ENCODE measurements at places on chromosomes 4 and X.

DNA sequence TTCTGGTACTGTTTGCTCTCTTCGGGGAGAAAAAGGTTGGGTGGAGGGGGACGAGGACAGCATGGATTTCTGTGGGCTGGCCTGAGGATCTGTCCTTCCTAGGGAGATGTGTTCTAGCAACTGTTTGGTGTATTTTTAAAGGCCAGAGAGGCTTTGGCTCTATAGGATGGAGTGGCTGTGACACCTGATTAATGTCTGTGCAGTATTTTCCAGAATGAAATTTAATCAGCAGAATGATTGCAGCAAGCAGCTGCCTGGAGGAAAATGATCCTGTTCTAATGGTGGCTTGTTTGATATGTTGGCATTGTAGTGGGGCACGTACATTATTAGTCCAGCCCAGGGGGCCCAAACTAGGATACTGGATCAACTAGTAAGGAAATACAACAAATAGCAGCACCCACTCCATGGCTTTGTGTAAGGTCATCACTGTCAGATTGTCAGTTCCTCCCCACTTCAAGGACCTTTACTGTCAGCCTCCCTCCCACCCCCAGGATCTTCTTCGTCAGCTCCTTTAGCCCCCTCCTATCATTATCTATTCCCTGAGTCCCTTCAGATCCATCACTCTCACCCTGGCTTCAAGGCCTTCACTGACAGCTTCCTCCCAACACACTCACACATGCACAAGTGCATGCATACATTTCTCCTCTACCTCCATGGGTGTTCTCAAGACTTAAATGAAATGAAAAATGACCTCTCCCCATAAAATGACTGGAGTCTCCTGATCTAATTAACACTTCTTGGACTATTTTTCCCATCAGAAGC, 10.4 kb upstream of the TMEM255A start:
- no peak for DNase-seq
- H3K36me3 ChIP-seq: no peaks in the 10 kb centered on the region
- no peaks in the 10 kb centered on the region for H3K4me1 ChIP-seq

DNA sequence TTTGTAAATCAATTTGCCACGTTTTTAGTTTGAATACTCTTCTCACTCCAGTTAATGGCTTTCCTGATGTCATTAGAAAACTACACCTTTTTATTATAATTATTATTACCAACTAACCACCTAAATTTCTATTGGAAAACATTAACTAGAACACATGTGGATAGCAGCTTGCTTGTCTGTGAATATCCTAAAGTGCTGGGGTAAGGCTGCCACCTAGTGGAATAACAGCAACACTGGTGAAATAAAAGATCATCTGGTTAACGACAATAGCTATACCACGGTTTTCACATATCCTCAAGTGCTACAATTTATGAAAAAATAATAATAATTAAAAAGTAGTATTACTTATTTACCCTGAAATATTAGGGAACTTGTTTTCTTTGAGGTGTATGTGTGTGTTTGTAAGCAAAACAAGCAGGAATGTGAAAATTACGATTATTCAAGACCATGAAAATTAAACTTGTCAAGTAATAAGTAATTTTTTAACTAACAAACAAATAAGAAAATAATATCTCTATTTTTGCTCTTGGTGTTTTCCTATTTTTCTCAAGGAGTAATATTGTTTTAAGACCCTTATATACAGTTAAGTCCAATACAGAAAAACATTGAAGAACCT, 130.1 kb upstream of the TECRL start:
- H3K4me1 ChIP-seq: no peaks in the 10 kb centered on the region
- H3K27me3 ChIP-seq: no peaks in the 10 kb centered on the region
- H3K27ac ChIP-seq: no peak overlapping the region
- H3K4me3 ChIP-seq: no peak overlapping the region
- no peaks in the 10 kb centered on the region for H3K36me3 ChIP-seq

DNA sequence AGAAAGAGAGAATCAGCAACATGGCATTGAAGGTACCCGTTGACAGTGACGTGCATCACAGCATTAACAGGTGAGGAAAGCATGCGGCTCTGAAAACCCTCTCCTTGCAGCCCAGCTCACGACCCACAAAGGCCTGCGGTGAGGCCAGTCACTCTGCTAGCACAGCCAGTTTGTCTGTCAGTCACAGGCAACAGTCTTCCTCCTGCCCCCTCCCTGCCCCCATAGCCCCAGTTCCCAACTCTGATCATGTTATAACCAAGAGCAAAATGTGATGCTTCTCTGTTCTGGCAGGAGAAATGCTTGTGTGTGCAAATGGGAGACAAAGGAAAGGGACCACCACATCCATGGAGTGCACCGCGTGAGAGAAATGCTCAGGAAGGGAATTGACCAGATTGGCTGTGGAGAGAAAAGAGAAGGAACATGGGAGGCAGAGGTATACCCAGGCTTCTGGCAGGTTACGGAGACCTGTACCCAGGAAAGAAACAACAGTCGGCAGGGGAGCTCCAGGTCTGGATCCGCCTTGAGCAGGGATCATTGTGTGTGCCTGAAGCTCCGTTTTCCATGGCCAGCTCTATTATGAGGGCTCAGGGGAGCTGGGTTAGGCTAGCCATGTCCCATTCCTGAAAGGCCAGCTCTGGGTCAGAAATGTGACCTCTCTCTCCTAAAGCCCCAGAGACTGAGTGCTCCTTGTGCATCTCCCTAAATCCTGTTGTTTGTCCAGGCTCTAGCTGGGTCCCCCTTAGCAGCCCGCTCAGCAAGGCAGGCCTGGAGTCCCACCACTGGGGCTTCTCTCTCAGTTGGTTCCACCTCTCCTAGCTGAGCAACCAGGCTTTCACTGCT, 139.7 kb upstream of the MAMLD1 start:
- H3K36me3 ChIP-seq: no peaks in the 10 kb centered on the region
- H3K27me3 ChIP-seq: no peaks in the 10 kb centered on the region
- H3K27ac ChIP-seq: no peak overlapping the region

DNA sequence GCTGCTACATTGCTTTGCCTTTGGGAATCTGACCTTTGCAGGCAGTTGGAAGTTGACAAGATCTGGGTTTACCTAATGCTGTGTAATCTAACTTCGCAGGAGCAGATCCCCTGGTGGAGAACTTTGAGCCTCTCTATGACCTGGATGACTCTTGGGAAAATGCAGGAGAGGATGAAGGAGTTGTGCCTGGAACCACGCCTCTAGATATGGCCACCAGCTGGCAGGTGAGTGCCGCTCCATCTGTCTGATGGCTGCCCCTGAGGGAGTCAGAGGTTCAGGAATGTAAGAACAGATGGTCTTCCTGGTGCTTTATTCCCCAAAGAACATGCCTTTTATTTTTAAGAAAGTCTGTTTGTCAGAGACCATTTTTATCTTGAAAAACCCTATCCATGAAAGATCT, 109.3 kb downstream of the NFKB1 start:
- peaks cover 52% of the 10 kb centered on the region for H3K36me3 ChIP-seq
- no peaks in the 10 kb centered on the region for H3K27me3 ChIP-seq
- H3K27ac ChIP-seq: peak overlapping the region; percentile 85
- no peak overlapping the region for H3K4me3 ChIP-seq

GRCh38 chrX:9462456-9462855, 2.4 kb upstream of the TBL1X start:
- peak overlapping the region; percentile 57 for H3K27ac ChIP-seq
- no peak for DNase-seq
- no peak overlapping the region for H3K4me3 ChIP-seq
- H3K36me3 ChIP-seq: no peaks in the 10 kb centered on the region

GRCh38 chr4:23091711-23092110, 399.0 kb downstream of the GBA3 start:
- no peaks in the 10 kb centered on the region for H3K4me1 ChIP-seq
- H3K27ac ChIP-seq: no peak overlapping the region
- no peaks in the 10 kb centered on the region for H3K36me3 ChIP-seq
- no peaks in the 10 kb centered on the region for H3K27me3 ChIP-seq
- DNase-seq: no peak

- H3K27me3 ChIP-seq: no peaks in the 10 kb centered on the region
- no peaks in the 10 kb centered on the region for H3K36me3 ChIP-seq
- no peak overlapping the region for H3K27ac ChIP-seq
- no peak for DNase-seq
- no peak overlapping the region for H3K4me3 ChIP-seq
These were observed 210.7 kb upstream of the PRPS2 start for GRCh38 chrX:12580548-12580947.

- no peak overlapping the region for H3K4me3 ChIP-seq
- H3K4me1 ChIP-seq: no peaks in the 10 kb centered on the region
- H3K36me3 ChIP-seq: no peaks in the 10 kb centered on the region
- no peak for DNase-seq
- no peak overlapping the region for H3K27ac ChIP-seq
- no peaks in the 10 kb centered on the region for H3K27me3 ChIP-seq
These were observed 831.3 kb downstream of the NLGN4X start for GRCh38 chrX:5397409-5397808.

DNA sequence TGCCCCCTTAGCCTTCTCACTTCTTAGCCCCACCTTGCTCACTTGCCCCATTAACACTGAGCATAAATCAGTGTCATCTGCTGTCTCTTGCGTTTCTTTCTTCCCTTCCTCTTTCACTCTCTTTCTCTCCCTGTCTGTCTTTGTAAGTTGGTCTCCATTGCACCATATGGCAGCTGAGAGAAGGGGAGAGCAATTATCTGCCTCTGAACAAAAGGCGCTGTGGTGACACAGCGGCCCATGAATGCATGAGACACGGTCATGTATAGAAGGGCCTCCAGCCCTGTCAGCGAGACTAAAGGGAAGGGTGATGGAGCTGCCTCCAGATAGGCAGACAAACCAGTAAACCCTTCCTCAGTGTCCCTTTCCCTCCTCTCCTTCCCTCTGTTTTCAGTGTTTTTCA, 88.8 kb upstream of the PCDH18 start:
- H3K4me3 ChIP-seq: no peak overlapping the region
- DNase-seq: no peak
- no peak overlapping the region for H3K27ac ChIP-seq
- no peaks in the 10 kb centered on the region for H3K4me1 ChIP-seq
- no peaks in the 10 kb centered on the region for H3K36me3 ChIP-seq

- no peak overlapping the region for H3K27ac ChIP-seq
- no peaks in the 10 kb centered on the region for H3K36me3 ChIP-seq
- no peak overlapping the region for H3K4me3 ChIP-seq
- H3K27me3 ChIP-seq: no peaks in the 10 kb centered on the region
These were observed 342.5 kb upstream of the FSTL5 start for GRCh38 chr4:162506253-162506652.

DNA sequence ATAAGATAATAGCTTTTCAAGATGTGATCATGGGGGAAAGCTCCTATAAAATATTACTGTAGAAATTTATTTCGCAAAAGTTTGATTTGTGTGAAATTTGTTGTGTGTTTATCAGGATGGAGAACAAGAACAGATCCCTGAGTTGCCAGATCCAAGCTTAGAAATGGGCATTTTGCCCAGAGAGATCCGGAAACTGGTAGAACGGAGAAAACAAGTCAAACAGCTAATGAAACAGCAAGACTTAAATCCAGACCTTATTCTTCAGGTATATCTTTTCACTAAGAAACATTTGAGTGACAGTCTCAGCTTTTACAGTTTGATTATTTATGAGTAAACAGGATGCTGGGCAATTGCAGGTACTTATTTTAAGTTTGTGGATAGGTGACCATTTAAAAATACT, 54.5 kb downstream of the POLA1 start:
- H3K36me3 ChIP-seq: no peaks in the 10 kb centered on the region
- H3K4me3 ChIP-seq: no peak overlapping the region
- H3K27me3 ChIP-seq: no peaks in the 10 kb centered on the region
- no peak for DNase-seq
- H3K27ac ChIP-seq: no peak overlapping the region
- H3K4me1 ChIP-seq: no peaks in the 10 kb centered on the region

GRCh38 chrX:138150709-138151108, 560.8 kb downstream of the FGF13 start:
- no peak overlapping the region for H3K4me3 ChIP-seq
- no peaks in the 10 kb centered on the region for H3K36me3 ChIP-seq
- H3K4me1 ChIP-seq: no peaks in the 10 kb centered on the region

DNA sequence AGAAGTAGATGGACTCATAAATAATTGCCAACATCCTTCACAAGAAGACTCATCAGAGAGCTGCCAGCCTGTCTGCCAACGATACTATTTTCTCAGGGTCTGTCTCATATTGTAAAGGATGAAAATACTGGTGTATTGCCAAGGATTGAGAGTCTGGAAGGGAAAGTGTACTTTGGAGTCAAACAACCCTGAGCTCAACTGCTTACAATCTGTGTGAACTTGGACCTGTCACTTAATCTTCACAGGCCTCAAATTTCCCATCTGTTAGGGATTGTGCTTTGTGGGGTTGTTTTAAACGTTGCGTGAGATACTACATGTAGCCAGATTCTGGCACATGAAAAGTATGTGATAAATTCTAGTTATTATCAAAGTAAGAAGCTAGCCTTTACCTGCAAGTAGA, 169.1 kb downstream of the LHFPL1 start:
- no peak for DNase-seq
- no peak overlapping the region for H3K4me3 ChIP-seq
- no peaks in the 10 kb centered on the region for H3K4me1 ChIP-seq
- no peaks in the 10 kb centered on the region for H3K27me3 ChIP-seq
- H3K27ac ChIP-seq: no peak overlapping the region

- H3K4me1 ChIP-seq: no peaks in the 10 kb centered on the region
- DNase-seq: no peak
- H3K27me3 ChIP-seq: no peaks in the 10 kb centered on the region
- H3K4me3 ChIP-seq: no peak overlapping the region
These were observed 225.0 kb downstream of the GRIA3 start for GRCh38 chrX:123408821-123409737.

- H3K36me3 ChIP-seq: no peaks in the 10 kb centered on the region
- H3K4me3 ChIP-seq: no peak overlapping the region
- no peak for DNase-seq
- no peak overlapping the region for H3K27ac ChIP-seq
These were observed 52.9 kb downstream of the CRMP1 start for GRCh38 chr4:5839751-5840674.

- DNase-seq: no peak
- no peak overlapping the region for H3K4me3 ChIP-seq
- no peaks in the 10 kb centered on the region for H3K27me3 ChIP-seq
- no peak overlapping the region for H3K27ac ChIP-seq
These were observed 514.2 kb upstream of the GALNT7 start for GRCh38 chr4:172654457-172654856.

GRCh38 chr4:37837446-37837845, 11.0 kb downstream of the PGM2 start:
- H3K4me1 ChIP-seq: peaks cover 18% of the 10 kb centered on the region
- H3K4me3 ChIP-seq: no peak overlapping the region
- no peak overlapping the region for H3K27ac ChIP-seq
- DNase-seq: no peak
- peaks cover 6% of the 10 kb centered on the region for H3K36me3 ChIP-seq

DNA sequence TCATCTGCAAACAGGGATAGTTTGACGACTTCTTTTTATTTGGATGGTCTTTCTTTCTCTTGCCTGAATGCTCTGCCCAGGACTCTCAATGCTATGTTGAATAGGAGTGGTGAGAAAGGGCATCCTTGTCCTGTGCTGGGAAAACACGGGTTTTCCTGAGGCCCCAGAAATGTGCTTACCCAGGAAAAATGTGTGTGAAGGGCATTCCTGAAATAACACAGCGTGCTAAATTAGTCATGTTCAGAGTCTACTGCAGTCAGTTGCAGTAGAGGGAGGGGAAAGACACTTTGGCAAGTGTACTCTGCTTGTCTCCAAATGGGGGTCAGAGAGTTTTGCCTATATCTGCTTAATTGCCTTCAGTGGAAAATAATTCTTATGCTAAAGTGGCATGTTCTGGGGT, 153.9 kb downstream of the CCNG2 start:
- H3K27me3 ChIP-seq: no peaks in the 10 kb centered on the region
- no peak for DNase-seq
- H3K4me1 ChIP-seq: no peaks in the 10 kb centered on the region
- H3K27ac ChIP-seq: no peak overlapping the region
- no peaks in the 10 kb centered on the region for H3K36me3 ChIP-seq

- H3K27me3 ChIP-seq: no peaks in the 10 kb centered on the region
- H3K27ac ChIP-seq: no peak overlapping the region
- H3K4me3 ChIP-seq: no peak overlapping the region
- no peaks in the 10 kb centered on the region for H3K36me3 ChIP-seq
These were observed 79.4 kb downstream of the ADGRG4 start for GRCh38 chrX:136380010-136380769.

All from CD4-positive, alpha-beta memory T cell (primary cell).